ENCODE measurements at places on chromosomes 12 and 14.

GRCh38 chr14:101716077-101716950 is 45.2 kb upstream of the PPP2R5C start:
- DNase-seq: no peak

- DNase-seq: no peak
Observed at GRCh38 chr12:101616027-101616494, 21.3 kb downstream of the MYBPC1 start.

- DNase-seq: no peak
Observed at GRCh38 chr12:112950701-112951100, 12.4 kb downstream of the OAS3 start.

- no peak for DNase-seq
Observed at GRCh38 chr12:24297516-24297915, 348.0 kb upstream of the SOX5 start.

- DNase-seq: no peak
Observed at GRCh38 chr12:120472521-120472920, 3.0 kb upstream of the SRSF9 start.

DNA sequence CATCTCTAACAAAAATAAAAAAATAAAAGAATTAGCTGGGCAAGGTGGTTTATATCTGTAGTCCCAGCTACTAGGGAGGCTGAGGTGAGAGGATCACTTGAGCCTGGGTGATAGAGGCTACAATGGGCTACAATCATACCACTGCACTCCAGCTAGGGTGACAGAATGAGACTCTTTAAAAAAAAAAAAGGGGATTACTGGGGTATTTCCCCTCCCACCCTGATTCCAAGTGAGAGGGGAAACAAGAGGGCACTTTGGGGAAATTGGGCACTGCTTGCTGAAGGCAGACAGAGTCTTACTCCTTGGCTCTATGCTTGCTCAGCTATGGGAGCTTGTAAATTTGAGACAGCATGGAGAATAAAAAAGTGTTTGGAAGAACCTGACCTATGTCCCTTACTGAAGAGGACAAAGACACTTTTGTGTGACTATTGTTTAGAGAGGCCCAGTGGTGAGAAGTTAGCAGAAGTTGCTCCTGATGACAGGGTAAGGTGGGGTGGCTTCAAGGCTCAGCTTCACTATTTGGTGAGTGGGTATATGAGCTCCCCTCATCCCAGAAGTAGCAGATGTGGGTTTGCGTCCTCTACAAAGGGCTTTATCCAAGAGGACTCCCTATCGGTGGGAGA is 44.0 kb downstream of the KLRG1 start:
- no peak for DNase-seq

GRCh38 chr14:35121026-35121886 is 534 bp downstream of the PPP2R3C start:
- DNase-seq: no peak

DNA sequence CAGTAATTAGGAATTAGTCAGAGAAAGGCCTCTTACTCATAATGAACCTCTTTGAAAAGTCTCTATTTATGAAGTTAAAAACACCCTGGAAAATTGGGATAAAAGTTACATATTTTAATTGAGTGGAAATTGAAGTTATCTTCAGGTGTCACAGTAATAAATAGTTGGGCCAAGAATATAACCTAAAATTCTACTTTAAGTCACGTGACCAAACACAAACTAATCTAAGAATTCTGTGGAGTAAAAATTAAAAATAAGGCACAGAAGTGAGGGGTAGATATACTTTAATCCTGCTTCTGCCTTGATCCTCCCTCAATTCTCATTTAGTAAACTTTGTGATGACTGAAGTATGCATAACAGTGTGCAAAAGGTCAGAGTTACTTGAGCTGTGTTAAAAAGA is 226.4 kb downstream of the NAV3 start:
- no peak for DNase-seq

DNA sequence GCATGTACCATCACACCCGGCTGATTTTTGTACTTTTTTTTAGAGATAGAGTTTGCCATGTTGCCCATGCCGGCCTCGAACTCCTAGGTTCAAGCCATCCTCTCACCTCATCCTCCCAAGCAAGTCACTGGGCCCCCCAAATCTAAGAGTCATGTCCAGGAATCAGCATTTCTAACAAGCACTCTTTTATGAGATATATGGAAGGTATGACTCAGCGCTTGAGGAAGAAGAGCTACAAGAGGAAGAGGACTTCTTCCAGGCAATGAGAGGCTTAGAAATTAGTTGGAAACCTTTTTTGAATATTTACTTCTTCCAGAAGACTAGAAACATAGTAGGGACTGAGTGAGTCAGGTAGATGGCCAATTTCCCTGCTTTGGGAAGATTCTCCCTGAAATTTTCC is 114.5 kb downstream of the HMGA2 start:
- no peak for DNase-seq

- DNase-seq: no peak
Observed at GRCh38 chr12:69149270-69149669, 90.1 kb upstream of the CPSF6 start.

- no peak for DNase-seq
Observed at GRCh38 chr14:55031190-55031589, 4.2 kb downstream of the SOCS4 start.

DNA sequence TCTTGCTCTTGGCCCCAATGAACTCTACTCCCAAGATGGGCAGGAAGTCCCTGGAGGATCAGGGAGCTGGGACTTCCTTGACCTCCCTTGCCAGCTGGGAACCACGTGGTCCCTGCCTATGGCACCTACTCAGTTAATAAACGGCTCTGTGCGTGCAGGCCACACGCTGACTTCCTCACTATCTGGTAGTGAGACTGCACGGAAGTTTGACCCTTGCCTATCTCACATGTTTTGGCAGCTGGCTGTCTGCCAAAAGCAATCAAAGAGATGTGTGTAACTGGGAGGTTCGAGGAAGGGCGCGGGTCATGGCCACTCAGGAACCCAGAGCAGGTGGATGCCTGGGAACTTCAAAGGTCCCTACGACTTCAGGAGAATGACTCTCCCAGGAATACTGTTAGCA is 57.9 kb downstream of the RFLNA start:
- DNase-seq: no peak

DNA sequence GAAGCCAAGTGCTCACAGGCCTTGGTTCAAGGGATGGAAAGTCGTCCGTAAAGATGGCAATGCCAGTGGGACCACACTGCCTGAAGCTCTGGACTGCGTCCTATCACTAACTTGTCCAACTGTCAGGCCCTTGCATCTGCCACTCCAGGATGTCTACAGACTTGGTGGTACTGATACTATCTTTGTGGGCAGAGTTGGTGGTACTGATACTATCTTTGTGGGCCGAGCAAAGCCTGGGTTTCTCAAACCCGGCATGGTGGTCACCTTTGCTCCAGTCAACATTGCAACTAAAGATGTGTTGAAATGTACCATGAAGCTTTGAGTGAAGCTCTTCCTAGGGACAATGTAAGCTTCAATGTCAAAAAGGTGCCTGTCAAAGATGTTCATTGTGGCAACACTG is 128.4 kb upstream of the SEL1L start:
- no peak for DNase-seq

- DNase-seq: no peak
Observed at GRCh38 chr12:5257763-5258495, 174.0 kb upstream of the NTF3 start.

- DNase-seq: no peak
Observed at GRCh38 chr12:123269395-123269892, 2.2 kb downstream of the CDK2AP1 start.

DNA sequence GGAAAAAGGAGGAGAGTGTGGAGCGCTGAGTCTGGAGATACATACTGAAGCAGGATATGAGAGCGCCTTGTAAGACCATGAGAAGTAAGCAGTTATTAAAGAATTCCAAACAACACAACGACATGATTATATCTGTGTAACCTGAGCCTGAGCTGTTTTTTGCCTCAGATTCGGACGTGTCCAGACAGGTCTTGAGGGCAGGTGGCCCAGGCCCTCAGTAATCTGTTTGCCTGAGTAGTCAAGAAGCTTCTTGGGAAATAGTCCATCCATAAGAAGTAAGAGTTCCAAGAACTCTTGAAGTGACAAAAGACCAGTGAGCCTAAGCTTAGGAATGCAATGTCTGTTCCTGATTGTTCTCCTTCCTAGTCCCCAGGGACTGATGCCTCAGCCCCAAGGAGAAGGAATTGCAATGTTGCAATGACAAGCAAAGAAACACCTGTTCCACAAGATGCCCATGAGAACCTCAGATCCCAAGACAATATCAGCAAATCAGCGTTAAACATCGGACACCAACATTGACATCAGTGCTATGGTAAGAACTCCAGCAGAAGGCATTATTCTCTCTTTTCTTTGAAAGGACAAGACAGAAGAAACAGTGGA is 34.7 kb upstream of the ADAMTS20 start:
- no peak for DNase-seq

DNA sequence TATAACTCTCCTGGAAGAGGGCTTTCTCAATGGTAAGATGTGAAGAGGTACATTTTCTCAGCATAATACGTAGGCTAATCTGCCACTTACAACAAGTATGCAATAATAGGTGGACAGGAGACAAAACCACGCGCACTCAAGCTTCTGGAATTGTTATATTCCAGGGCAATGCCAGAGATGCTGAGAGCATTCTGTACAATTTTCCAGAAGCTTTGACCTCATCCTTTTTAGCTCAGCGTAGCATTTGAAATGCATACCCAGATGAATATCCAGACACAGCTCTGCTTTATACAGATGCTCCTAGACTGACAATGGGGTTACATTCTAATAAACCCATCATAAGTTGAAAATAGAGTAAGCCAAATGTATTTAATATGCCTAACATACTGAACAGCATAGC is 1492.4 kb upstream of the FLRT2 start:
- DNase-seq: no peak

GRCh38 chr12:32301216-32301615 is 98.1 kb upstream of the FGD4 start:
- DNase-seq: no peak

GRCh38 chr12:16112130-16112529 is 165.4 kb downstream of the SLC15A5 start:
- no peak for DNase-seq

DNA sequence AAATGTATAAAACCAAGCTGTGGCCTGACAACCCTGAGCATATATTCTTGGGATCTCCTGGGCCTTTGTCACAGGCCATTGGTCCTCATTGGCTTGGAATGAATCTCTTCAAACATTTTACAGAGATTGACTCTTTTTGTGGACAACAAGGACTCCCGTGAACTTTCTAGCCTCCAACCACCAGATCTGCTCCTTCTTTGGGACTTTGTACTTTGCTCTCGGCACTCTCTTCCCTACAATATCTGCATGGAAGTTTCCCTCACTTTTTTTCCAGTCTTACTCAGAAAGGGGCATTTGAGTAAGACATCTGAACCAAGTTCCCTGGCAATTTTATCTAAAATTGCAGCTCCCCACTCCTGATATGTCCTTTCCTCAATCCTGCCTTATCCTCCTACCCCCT is 158.8 kb downstream of the PHLDA1 start:
- no peak for DNase-seq

DNA sequence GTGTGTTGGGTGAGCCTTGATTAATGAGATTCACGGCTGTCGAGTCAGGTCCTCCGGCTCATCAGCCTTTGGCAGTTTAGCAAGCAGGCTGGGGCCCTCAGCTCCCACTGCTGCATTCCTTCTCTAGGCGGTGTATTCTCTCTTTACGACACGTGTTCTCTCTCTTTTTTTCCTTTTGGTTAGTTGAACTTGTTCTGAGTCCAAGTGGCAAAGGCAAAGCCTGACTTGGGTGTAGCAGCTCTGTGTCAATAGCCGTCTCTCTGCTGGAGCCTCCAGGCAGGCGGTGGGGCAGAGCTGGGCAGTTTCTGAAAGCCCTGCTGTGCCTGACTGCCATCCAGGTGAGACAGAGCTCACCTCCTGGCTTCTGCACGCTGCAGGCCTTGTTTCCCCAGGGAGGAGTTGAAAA is 46.6 kb downstream of the SUSD6 start:
- no peak for DNase-seq

GRCh38 chr14:33120966-33121365 is 182.3 kb downstream of the NPAS3 start:
- no peak for DNase-seq

DNA sequence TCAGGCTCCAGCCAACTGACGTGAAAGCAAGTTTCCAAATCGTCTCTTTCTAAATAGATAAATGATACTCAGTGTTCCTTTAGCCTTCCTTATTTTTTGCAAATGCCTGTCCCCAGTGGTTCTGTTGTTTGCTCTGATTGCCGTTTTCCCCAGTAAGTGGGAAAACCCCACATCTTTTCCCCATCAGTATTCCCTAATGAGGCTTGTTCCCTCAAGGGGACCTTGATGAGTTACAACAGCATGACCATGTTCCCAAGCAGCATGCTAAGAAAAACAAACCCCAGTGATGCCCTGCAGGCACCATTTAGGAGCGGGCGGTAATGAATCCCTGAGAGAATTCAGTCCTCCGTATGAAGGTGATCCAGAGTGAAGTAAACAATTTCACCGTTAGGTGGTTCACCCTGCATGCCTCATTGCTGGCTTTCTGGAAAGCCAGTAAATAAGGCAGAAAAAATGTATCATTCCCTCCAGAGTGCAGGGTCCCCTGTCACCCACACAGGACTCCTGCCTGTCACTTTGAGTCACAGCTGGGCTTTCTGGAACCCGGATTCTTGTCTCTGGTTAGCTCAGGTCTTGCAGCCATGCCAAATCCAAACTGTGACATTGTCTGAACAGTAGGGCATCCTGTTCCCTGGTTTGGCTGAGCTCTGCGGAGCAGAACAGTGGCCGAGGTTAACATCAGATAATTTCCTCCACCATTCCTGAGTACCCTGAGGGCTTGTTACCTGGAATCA is 222.6 kb downstream of the RGS6 start:
- DNase-seq: no peak

- no peak for DNase-seq
Observed at GRCh38 chr14:71499018-71499417, 433.2 kb upstream of the RGS6 start.

GRCh38 chr12:82898441-82898840 is 211.7 kb downstream of the TMTC2 start:
- no peak for DNase-seq

- no peak for DNase-seq
Observed at GRCh38 chr12:49976557-49976956, 3.8 kb downstream of the AQP6 start.

DNA sequence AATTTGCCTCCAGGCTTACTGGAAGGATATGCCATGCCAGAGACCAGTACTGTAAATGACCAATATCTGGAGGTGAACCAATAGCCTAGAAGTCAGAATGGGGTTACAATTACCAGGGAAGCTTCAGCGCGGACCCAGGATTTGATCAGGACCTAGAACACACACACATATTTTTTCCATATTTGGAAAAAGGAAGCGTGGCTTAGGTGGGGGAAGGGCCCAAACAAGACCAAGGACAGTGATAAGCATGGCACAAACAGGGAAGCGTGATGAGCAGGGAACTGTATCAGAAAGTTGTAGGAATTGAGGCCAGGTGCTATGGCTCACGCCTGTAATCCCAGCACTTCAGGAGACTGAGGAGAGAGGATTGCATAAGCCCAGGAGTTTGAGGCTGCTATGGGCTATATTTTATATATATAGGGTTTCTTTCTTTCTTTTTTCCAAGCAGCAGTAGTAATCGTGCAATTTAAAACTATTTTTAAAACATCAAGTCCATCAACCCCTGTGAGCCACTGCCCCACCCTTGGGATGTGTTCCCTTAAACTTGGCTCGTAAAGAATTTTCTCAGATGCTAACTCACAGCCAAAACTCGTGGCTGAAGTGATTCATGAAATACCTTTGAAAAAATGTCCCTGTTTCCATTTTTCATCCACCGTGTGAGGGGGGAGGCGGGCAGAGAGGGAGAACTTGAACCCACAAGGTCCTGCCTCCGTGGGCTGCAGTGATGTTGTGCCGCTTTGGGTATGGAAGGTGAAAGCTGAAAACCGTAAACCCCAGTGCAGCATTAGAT is 16.7 kb downstream of the HRK start:
- no peak for DNase-seq

- DNase-seq: no peak
Observed at GRCh38 chr14:24701062-24701461, 67.1 kb upstream of the GZMB start.

- DNase-seq: no peak
Observed at GRCh38 chr12:20476551-20476950, 108.2 kb downstream of the PDE3A start.
